ENCODE measurements at places on chromosomes 7 and 10.

- no peak for DNase-seq
Measured at GRCh38 chr10:29229258-29229705, 59.6 kb upstream of the LYZL1 start.

GRCh38 chr7:112162142-112162766, 43.9 kb downstream of the DOCK4 start:
- no peak for DNase-seq

DNA sequence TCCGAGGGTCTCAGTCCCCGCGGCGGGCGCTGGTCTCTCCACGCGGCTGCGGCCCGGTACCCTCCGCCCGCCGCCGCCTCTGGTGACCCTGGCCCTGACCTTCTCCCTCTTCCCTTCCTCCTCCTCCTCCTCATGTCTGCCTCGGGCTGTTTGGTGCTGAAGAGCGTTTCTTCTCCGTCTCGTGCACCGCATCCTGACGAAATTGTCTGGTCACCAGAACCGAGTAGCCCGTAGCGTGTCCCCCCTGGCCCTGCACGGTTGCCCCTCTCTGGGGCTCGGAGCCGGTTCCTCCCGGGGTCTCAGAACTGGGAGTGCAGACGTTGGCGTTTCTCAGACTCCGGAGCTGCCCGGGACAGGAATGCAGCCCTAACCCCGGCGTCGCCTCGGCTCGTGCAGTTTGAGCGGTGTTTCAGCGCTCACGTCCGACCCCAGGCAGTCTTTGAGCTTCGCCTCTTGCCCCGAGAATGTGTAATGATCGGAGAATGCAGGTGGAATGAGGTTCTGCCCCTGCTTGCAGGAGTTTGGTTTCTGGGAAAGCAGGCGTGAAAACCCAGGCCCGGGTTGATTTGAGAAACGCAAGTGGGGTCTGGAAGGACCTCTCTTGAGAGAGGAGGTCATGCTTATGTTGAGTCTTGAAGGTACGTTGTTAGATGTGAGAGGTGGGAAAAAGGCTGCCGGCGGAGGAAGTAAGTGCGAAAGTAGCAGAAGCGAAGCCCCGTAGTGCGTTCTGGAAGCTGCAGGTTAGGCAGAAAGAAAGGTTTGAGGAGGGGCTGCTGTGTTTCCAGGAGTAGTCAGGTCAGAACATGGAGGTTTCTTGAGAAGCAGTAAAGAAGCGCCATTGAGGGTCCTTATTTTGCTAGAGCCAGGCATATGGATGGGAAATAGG, 743 bp downstream of the RBM17 start:
- DNase-seq = no peak

DNA sequence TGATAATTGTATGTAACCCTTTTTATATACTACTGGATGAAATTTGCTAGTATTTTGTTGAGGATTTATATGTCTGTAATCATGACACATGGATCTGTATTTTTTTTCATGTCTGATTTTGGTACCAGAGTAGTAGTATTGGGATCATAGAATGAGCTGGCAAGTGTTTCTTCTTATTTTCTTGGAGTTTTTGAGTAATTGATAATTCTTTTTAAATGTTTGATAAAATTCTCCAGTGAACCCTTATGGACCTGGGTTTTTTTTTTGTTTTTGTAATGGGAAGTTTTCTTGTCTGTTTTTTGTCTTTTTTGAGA, 28.4 kb downstream of the ZNF33A start:
- no peak for DNase-seq

- DNase-seq = no peak
Measured at GRCh38 chr7:16062269-16062668, 359.1 kb downstream of the CRPPA start.

- DNase-seq = peak; percentile 38
Measured at GRCh38 chr10:22611425-22612115, 102.8 kb downstream of the PIP4K2A start.

GRCh38 chr7:33973231-33974015, 68.1 kb downstream of the BMPER start:
- no peak for DNase-seq

DNA sequence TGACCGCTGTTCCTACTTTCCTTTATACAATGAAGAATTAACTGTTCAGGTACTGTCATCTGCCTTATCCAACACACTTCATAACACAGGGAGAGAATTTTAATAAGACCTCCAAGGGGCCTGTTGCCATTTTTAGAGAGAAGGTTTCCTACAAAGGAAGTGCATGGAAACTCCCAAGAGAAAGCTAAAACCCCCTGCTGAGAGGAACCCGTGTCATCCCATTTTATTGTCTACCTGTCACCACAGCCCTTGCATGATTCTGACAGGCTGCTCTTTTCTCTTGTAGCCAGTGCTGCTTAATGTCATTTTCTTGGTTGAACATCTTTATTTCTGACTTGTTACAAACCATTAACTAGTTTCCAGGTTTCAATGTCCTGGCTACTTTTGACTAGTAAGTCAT, 98.4 kb downstream of the SNX10 start:
- DNase-seq = no peak

- DNase-seq = no peak
Measured at GRCh38 chr7:114786455-114786854, 135.4 kb upstream of the MDFIC start.

- no peak for DNase-seq
Measured at GRCh38 chr10:86952106-86952505, 5.3 kb downstream of the MMRN2 start.

DNA sequence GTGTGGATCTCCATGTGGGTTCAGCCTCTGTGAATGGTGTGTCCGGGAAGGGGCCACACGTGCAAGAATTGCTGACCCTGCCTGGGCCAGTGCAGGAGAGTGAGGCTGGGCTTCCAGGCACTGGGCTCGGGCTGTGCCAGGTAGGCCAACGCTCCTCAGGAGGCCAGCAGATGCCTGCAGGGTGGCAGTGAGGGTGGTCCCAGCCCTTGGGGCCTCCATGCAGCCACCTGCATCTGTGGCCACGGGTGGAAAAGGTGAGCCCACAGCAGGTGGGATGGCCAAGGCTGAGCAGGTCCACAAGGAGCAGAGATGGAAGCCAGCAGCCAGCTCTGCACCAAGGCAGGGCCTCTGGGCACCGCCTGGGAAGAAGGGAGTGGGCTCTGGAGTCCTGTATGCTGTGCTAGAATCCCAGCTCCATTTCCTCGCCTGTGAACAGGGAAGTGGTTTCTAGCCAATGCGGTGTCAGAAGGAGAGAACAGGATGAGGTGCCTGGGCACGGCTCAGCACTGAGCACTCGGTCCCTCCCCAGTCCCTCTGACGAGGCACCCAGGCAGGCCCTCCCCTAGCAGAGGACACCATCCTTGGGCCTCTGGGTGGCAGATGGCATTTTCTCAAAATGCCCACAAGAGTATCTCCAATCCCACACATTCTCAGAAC, 31.1 kb upstream of the RET start:
- no peak for DNase-seq

GRCh38 chr7:17109020-17109419, 189.4 kb upstream of the AHR start:
- DNase-seq = no peak

- DNase-seq = no peak
Measured at GRCh38 chr10:124328477-124329220, 90.1 kb downstream of the OAT start.

DNA sequence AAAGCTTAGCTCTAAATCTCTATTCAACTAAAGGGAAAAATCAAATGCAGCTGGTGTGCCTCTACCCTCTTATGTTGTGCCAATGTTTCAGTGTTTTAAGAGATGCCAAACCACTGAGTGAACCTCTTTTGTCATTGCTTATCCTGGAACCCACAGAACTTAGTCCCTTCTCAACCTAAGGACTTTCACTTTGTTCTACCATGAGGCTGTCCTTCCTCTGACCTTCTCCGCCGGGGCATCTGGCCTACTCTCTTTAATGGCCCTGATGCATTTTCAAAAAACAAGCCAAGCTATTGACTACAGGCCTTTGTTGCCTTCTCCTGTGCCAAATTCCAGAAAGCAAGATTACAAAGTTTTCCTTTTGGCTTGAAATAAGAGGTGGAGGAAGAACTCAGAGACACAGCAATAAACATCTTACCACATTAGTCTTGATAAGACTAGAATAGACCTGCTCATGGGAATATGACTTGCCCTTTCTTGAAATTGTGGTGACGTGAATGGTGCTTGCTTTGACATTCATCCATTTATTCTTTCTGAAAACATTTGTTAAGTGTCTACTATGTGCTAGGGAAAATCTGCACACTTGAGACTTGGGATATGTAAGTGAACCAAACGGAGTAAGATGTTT, 253.2 kb upstream of the SMIM30 start:
- DNase-seq = no peak

GRCh38 chr7:50353201-50353600, 48.7 kb downstream of the IKZF1 start:
- no peak for DNase-seq

- no peak for DNase-seq
Measured at GRCh38 chr10:46516660-46517416, 39.6 kb downstream of the GPRIN2 start.

GRCh38 chr7:36863901-36864701, 139.8 kb upstream of the AOAH start:
- no peak for DNase-seq

DNA sequence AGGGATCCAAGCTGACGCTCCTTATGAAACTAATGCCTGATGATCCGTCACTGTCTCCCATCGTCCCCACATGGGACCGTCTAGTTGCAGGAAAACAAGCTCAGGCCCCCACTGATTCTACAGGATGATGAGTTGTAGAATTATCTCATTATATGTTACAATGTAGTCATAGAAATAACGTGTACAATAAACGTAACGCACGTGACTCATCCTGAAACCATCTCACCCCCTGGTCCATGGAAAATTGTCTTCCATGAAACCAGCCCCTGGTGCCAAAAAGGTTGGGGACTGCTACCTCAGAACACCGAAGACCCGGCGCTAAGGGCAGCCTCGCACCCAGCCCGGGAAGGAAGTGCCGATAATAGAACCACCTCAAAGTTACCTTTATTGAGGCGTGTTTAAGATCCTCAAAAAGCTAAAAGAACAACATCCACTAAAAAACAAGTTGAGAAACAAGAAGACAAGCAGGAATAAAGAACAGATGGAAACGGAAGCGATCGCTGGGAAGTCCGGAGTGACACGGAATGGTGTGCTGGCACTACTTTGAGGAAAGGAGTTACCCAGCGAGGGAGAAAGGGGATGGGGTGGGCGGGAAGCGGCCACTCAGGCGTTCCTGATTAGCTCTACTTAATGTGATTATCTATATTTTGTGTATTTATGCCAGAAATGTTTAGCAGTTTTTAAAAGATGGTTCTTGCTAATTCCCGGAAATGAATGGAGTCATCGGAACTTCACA, 50.1 kb upstream of the PRKAR1B start:
- DNase-seq = no peak

- no peak for DNase-seq
Measured at GRCh38 chr7:120473352-120473751, 200.4 kb downstream of the KCND2 start.

- no peak for DNase-seq
Measured at GRCh38 chr7:156380261-156380660, 260.3 kb upstream of the RNF32 start.

GRCh38 chr7:112930787-112931186, 140.6 kb upstream of the TMEM168 start:
- DNase-seq = no peak

GRCh38 chr7:98641646-98642500, 24.8 kb downstream of the NPTX2 start:
- no peak for DNase-seq

DNA sequence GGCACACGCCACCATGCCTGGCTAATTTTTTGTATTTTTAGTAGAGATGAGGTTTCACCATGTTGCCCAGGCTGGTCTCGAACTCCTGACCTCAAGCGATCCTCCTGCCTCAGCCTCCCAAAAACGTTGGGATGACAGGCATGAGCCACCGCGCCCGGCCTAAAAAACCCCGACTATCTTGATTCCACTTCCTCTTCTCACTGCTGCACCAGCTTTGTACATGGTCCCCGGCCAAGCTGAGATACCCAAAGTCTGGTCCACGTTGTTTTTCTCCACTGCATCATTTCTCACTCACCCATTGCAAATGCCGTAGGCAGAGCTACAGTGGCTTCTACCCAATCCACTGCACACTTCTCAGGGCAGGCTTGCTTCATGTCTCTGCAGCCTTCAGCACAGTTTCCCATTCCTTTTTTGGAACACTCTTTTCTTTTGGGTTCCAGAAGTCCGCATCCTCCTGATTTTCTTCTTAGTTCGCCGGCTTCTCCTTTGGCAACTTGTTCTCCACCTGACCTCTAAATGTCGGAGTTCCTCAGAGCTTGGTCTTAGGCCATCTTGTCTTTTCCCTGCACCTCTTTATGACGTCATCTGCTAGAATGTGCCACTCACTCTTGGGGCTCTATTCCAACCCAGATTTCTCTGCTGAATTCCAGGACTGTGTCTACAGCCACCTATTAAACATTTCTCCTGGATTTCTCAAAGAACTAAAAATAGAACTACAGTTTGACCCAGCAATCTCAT, 6.0 kb upstream of the GNB2 start:
- no peak for DNase-seq
